WTC11 (cell line): ENCODE measurements at places on chromosomes 13 and 19. TPM values are rescaled to one million over a fixed set of nuclear protein-coding genes. Genes with fewer than 3 reads are reported as not detected.

Gene IL11
- 1.2 to 1.8 TPM (median 1.6 TPM) in 3 replicates for total RNA-seq

Gene GARIN5A
- total RNA-seq, result 8.2 to 17.1 TPM (median 15.3 TPM) in 3 replicates

Gene P2RY11
- 21.0 to 21.5 TPM (median 21.2 TPM) in 3 replicates for total RNA-seq

Gene ATXN8OS
- total RNA-seq, result not detected in 3 replicates

Gene NLRP5
- total RNA-seq, result not detected in 3 replicates

Gene KLHL1
- not detected in 3 replicates for total RNA-seq
